ENCODE measurements at places on chromosomes 13 and 19. TPM values are rescaled to one million over a fixed set of nuclear protein-coding genes. Genes with fewer than 3 reads are reported as not detected.
A peak's percentile ranks its signal among the peaks of the same experiment; 100 is the strongest.

DNA sequence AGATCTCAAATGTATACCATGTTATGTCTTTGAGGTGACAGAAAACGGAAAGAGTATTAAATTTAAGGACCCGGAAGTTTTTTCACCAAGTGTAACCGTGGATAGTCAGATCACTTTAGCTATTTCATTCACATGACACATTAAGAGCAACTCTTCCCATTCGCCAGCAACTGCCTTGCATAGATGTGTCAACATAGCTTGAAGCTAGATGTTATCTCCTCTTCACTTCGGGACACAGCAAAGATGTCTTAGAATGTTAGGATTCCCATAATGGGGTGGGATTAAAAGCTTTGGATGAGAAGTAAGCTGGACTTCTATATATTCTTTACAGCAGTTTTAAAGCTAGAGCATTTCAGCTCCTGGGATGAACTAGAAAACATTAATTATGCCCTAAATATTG, 1135.9 kb upstream of the PCDH20 start:
- DNase-seq = no peak

The IGFL1 gene
- total RNA-seq = not detected

GRCh38 chr19:29576761-29577648, 29.1 kb upstream of the POP4 start:
- no peak for DNase-seq

GRCh38 chr13:93655154-93655553, 428.5 kb downstream of the GPC6 start:
- DNase-seq = no peak

- DNase-seq = peak; percentile 76
Observed at GRCh38 chr19:532561-533363, 1.2 kb downstream of the CDC34 start.

GRCh38 chr13:107835339-107836018, 379.9 kb downstream of the LIG4 start:
- no peak for DNase-seq

The GPC6 gene
- total RNA-seq = 9.0 TPM

- DNase-seq = no peak
Observed at GRCh38 chr13:112881656-112882554, 87.1 kb upstream of the MCF2L start.

DNA sequence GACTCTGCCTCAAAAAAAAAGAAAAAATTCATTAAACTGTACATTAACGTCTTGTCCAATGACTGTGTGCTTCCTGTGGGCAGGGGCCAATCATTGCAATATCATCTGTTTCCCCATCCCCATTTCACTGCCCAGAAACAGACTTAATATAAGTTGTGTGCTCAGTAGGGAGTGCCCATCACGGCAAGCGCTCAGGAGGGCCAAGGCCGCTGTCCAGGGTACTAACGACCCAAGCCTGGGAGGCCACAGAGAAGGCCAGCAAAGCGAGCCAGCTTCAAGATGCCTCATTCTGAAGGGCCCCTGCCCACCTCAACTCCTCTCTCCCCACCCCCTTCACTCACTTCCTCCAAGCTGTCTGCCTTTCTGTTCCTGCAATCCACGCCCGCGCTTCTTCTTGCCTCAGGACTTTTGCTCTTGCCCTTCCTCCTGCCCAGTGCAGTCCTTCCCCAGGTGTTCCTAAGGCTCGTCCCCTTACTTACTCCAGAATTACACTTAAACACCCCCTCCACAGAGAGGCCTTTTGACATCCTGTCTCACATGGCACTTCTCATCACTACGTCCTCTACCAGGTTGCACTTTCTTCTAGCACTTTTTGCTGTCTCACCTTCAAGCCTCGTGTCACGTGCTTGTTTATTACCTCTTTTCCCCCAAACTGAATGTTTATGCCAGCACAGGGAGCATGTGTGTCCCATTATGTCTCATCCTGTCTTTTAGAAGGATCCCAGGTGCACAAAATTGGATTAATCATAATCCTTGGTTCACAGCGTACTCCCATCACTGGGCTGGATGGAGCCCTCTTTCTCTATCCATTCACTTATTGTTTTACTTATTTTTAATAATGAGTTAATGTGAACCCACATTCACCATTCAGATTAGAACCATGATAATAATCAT, 11.3 kb upstream of the POU2F2 start:
- DNase-seq = no peak

DNA sequence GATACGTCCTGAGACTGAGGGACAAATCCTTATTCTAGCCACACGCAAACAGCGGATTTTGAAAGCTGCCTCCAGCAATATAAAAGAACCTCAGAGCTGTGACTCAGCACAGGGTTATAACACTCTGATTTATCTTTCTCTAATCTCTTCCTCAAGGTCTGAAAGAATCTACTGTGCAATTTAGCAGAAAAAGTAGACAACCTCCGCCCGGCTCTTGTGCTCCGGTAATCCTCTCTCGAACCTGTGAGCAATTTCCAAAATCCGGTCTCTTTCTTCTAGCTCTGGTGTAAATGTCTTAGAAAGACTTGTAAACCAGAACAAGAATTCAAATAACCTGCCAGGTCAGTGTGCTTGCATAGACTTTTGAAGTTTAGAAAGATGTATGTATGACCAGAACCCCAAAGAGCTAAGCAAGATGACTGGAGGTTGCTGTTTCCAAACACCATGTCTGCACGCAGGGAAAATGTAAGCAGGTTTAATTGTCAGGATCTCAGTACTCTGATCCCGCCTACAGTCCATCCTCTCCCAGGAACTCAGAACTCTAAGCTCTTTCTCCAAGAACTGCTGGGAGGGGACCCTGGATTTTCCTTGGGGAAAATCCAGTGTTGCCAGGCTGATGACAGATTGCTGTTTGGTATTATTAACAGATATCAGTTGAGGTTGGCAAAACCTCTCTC, 338.1 kb downstream of the RFC3 start:
- no peak for DNase-seq

The CCDC8 gene
- total RNA-seq = 2.4 TPM

- no peak for DNase-seq
Observed at GRCh38 chr19:29682236-29682895, 17.1 kb downstream of the PLEKHF1 start.

GRCh38 chr13:25114220-25114619, 18.3 kb downstream of the PABPC3 start:
- DNase-seq = peak; percentile 75

The ADM5 gene
- 0.82 TPM for total RNA-seq

DNA sequence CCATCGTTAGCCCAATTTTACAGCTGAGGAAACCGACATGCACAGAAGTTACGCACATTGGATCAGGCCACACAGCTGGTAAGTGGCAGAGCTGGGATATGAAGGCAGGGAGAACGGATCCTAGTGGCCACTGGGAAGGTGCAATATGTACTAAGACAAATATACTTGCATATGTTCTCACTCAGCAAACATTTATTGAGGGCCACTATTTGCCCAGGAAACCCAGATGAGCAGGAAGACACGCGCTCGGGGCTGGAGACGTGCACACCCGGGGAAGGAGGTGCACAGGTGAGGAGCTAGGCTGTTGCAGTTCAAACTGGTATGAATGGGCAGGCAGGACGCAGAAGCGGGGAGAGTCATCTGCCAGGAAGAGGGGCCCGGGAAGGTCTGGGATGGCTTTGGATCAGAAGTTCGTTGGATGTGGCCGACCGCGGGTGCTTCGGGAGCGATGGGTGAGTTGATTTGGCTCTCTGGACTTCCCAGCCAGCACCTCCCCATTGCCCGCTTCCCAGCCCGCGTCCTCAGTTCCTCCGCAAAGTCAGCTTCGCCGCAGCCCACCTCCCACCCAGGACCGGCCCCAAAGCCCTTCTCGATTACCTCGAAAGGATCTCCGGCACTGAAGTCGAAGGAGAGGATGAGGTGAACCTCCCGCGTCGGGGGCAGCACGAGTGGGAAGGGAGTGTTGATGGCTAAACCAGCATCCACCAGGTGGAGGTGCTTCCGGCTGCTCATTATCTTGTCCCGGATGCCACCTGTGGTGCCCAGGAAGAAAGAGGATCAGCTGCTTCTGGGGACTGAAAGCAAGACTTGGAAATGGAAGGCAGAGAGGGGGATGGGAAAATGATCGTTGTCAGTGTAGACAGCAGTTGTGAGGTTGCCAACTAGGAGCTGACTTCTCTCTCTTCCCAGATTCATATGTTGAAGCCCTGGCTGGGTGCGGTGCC, 17.8 kb upstream of the CABP5 start:
- DNase-seq = no peak

The ZNF675 gene
- total RNA-seq = 70.9 TPM

- no peak for DNase-seq
Observed at GRCh38 chr13:114087430-114087829, 45.0 kb downstream of the RASA3 start.

The LRRC25 gene
- total RNA-seq = 0.41 TPM

DNA sequence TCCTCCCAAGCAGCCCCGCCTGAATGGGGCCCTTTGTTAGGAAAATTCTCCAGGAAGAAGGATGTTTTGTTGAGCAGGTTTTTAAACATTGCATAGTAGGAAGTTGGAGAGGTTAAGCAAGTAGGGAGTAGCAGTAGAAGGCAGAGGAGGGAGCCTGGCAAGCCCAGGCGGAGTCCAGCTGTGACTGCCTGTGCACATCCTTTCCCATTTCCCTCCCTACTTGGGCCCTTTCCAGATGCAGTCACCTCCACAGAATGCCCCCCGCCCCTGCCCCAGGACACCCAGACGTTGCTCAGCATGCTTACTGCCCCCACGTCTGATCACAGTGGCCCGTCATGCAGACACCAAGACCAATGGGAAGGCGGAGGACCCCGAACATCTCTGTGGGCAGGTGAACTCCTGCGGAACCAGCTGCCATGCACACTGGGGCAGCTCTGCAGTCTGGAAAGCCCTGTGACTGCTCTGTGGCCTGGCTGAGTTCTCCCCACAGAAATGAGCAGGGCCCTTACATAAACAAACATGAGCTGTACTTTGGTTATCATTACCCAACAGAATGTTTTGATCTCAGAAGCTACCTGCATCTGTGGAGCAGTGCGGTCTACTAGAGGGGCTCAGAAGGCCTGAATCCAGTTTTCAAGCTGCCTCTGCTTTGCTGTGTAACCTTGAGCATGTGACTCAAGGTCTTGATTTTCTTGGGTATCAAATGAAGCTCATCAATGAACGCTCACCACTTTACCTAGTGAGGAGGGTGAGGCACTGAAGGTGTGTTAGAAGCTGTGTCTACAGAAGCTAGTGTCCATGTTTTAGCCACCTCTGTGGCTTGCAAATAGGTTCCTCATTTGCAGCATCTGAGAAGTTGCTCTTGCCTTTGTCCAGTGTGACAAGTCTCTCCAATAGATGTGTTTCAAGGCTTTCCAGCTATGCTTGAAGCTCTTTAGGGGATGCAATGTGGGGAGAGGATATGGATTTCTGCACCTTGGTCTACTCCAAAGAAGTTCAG, 84.2 kb downstream of the TNFRSF19 start:
- DNase-seq = no peak

- peak; percentile 62 for DNase-seq
Observed at GRCh38 chr13:20127562-20128458, 33.0 kb downstream of the GJA3 start.

The IGFL2 gene
- 0.82 TPM for total RNA-seq

DNA sequence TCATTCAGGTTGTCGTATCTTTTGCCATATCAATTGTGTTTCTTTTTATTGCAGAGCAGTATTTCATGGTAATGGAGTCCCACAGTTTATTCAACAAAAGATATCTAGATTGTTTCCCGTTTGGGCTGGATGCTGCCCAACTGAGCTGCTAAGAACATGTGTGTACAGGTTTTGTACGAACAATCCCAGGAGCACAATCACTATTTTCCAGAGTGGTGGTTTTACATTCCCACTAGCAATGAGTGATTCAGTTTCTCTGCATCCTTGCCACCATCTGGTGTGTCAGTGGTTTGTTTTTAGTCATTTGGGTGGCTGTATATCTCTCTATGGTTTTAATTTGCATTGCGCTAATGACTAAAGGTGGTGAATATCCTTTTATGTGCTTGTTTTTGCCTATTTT, 52.7 kb upstream of the ZDHHC20 start:
- no peak for DNase-seq

DNA sequence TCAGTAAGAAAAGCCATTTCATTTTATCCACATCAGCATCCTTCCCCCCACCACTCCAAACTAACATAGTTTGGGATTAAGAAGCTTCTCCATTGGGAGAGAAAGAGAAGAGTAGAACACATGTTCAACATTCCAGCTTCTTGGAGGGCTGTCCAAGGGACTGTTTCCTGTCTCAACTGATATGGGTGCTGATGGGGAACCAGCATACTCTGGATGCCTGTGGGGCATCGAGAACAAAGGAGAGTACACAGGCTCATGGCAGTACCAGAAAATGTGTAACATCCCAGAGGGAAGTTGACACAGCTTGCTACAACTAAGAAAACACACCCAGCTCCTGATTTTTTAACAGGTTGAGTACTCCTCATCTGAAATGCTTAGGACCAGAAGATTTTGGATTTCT, 24.7 kb downstream of the SUCLA2 start:
- no peak for DNase-seq

The ELANE gene
- total RNA-seq = not detected

DNA sequence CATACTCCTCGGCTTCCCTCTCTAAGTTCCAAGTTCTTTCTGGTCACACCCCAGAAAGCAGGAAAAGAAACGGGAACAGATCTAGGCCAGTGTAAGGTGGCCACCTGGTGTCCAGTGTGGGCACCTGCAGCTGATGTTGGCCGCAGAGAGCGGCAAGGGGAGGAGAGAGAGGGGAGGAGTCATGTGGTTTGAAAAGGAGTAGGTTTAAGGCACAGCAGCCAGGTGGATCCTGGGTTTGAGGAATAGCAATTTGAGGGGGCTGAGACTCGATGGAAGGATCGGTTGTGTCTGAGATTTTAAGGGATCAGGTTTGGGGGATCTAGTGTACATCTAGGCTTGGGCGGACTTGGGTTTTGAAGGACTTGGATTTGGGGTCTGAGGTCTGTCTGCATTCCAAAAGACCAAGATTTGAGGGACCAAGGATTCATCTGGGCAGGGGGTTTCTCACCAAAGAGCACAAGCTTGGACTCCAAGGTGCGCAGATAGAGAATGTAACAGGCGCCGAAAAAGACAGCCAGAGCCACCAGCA, 1.2 kb downstream of the RABAC1 start:
- DNase-seq = peak; percentile 87

DNA sequence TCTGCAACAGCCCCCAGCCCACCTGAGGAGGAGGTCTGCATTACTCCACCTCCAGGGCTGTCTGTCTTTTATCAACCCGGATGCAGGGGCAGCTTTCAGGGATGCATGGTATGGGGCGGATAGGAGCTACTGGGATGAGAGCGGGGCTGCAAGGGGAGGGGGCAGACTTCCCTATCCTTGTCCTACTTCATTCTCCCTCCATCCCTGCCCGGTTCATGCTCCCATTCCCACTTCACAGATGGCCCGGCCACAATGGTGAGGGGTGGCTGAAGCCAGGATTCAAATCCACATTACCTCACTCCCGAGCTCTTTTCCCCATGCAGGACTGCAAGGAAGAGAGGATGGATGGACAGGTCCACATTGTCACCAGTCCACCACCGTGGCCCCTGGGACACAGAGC, 40.5 kb upstream of the VSTM2B start:
- no peak for DNase-seq

Data from frontal cortex (tissue), 4 donors.